AG20443 (cell line): ENCODE measurements at places on chromosomes 7 and 10.
A peak's percentile ranks its signal among the peaks of the same experiment; 100 is the strongest.

DNA sequence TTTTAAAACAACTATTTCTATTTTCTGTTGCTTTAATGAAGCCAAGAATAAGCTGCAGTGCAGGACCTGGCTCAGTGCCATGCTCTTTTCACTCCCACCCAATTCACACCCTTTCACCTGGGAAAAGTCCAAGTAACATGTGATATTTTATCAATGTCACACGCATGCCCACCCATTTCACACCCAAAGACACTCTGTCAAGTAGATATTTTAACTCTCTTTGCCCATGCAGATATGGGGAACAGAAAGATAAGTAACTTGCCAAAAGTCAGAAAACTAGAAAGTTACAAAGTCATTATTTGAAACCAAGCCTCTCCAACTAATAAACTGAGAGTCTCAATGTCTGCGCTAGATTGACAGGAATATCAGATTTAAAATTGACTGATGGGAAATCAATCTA lies 706.7 kb upstream of the PHF14 start:
- no peak for DNase-seq

DNA sequence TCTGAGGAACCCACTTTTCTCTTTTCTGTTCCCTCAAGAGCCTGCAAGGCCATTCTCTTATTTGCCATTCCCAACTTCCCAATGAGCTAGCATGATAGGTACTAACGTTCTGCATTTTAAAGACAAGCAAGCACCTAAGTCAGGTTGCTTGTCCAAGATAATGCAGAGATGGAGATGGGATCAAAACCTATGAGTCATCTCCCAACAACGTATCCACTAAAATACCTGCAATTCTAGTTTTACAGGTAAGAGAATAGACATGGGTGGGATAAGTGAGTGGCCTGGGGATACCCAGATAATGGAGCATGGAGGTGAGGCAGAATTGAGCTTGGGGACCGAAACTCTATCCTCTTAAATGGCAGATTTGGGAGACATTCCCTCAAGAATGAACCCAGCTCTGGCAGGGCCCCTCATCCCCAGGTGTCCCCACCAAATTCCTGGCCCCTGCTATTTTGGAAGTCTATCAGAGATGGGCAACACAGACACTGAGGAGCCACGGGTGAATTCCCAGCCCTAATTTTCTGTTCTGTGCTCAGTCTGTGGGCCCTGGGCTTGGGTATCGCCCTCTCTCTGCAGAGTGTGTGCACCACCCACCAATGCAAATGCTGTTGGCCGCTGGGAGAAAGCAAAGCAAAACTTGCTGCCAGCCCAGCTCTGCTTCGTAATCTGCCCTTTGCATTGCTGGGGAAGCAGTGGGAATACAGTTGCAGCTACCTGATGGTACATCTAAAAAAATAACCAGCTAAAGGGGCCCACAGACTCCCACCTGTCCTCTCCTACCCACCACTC lies 98.3 kb downstream of the KCNMA1 start:
- no peak for DNase-seq

- peak; percentile 56 for DNase-seq
Measured at GRCh38 chr10:17075533-17076359, 53.9 kb downstream of the CUBN start.

- no peak for DNase-seq
Measured at GRCh38 chr7:47331179-47331565, 250.7 kb downstream of the TNS3 start.

- DNase-seq: no peak
Measured at GRCh38 chr10:78914502-78915189, 154.1 kb upstream of the ZMIZ1 start.

GRCh38 chr7:146554556-146554955 lies 438.0 kb downstream of the CNTNAP2 start:
- no peak for DNase-seq

DNA sequence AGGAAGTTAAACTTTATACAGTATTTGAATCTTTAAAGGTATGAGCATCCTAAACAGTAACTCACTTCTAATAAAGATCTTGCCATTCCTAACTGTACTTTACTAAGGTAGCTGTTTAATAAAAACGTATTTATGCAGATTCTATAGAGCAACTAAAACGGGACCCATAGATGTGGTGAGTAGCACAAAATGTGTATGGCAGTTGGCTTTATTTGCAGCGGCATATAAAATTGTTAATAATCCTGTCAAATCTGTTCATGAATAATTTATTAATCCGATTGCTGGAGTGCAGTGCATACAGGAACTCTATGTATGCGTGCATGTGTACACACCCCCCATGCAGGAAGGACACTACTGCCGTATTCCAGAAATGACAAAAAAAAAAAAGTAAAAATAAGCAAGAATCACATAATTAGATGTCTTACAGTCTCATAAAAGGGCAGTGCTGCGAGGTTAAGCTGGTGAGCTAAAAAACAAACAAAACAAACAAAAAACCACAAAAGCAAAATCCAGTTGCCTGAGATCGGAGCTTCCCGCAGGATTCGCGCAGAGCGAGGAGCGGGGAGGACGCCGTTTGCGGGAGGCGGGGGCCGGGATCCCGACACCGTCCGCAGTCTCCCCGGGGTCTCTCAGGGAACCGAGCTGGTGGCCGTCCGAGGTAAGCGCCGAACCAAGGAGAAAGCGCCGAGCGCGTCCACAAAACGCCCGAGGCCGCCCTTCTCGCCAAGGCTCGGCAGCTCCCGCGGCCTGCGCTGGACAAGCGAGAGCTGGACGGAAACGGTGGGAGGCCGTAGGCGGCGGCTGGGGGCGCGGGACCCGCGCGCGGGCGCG lies 518 bp upstream of the COMMD3 start:
- DNase-seq: no peak
